ENCODE measurements at places on chromosomes 16 and 17.

DNA sequence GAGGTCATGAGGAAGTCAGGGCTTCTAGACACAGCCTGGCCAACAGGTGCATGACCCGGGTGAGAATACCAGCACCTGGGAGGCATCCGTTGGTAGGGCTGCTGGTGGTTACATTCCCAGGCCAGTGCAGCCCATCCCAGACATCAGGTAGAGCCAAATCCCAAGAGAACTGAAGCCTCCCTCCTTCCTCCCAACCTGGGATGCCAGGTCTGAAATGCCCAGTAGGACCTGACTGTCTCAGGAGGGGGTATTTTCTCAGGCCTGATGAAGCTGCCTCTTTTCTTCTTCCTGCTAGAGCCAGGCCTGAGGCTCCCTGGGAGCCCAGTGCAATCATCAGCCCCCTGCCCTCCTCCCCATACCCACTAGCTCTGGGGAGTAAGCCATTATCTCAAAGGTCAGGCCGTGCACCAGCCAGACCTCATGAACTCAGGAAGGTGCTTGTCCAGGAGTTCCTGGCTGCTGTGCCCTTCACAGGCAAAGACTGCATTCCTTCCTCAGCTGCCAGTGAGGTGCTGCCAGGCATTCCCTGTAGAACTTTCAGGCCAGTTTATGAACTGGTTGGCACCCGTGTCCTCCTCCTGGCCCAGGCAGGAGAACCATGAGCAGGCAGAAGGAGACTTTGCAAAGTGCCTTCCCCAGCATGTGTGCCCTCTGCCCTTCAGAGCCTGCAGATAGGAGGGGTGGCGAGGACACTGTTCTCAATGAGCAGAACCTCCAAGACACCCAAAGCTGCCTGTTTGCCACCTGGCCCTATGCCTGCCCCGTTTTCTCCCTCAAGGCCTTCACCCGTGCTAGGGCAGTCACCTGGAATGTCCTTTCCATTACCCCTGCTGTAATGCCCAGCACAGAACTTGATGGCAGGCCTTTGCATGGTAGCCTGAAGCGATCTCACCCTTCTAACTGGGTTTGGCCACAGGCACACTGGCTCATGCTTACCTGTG is 7.6 kb downstream of the TBX2 start:
- DNase-seq: no peak

DNA sequence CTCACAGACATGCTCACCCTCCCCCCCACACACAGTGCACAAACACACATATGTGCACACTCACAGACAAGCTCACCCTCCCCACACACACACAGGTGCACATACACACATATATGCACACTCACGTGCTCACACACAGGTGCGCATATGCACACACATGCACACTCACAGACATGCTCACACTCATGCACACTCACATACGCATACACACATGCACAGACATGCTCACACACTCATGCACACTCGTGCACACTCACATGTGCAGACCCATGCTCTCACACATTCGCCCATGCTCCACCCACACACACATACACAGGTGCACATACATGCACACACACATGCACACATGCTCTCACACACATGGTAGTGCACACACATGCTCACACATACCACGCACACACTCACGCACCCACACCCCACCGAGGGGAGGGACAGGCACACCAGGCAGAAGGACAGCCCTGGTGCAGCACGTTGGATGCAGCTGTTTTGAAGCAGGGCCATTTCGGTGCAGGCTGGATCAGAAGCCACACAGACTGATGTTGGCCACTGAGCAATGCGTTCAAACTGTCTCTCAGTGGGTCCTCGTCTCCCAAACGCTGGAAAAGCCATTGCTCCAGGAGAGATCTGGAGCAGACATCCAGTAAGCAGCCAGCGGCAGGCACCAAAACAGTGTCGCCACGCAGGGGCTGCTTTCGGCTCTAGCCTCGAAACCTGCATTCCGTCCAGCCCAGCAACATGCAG is 86.2 kb upstream of the ZNF469 start:
- DNase-seq: no peak

DNA sequence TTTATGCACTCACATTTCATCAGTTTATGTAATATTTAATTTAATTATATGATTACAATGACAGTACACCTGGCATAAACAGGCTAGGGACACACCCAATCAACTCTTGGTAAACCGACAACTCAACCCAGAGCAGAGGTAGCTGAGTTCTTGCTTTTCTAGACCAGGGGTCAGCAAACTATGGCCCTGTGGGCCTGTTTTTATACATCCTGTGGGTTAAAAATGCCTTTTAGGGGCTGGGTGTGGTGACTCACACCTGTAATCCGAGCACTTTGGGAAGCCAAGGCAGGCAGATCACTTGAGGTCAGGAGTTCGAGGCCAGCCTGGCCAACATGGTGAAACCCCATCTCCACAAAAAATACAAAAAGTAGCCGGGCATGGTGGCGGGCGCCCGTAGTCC is 99.2 kb upstream of the TMEM97 start:
- DNase-seq: no peak

- no peak for DNase-seq
Observed at GRCh38 chr17:60525328-60525684, 736 bp downstream of the APPBP2 start.
